ENCODE measurements at places on chromosomes 1 and 21.

DNA sequence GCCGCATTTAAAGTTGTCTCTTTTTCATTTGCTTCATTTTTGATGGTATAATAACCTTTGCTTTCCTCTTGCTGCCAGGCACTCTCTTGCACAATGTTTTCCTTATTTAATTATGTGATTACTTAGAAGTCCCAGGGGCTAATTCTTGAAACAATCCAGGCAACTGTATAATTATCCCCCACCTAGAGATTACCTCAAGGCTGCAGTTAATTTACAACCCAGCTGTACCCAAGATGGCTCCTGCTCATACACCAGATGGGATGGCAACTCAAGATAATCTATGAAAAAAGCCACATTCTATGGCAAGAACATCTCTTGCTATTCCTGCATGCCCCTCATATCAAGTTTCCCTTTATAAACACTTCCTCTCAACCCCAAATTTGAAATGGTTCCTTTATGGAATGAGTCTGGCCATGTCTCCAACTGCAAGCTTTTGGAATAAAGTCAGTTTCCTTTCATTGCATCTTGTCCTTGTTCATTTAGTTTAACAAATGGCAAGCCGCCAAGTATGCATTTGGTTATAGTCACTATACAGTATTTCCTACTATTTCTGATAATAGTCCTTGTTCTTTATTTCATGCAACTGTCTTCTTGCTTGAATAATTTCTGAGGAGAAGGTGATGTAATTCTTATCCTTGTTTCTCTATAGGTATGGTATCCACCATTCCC is 1042.6 kb downstream of the PLA2G4A start:
- DNase-seq: no peak

DNA sequence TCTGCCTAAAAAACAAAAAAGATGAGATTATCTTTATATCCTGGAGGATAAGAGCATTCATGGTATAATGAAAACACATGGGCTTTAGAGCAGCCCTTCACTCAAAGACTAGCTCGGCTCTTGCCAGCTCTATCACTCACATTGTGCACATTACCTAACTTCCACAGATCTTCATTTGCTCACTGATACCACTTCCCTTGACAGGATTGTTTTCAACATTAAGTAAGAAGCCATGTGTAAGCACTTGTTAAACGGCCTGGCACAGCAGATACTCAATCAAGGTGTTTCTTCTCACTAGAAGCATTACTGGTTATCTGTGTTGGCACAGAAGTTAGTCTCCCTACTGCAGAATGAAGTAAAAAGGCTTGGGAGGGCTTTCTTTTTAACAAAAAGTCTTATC is 18.7 kb downstream of the LPGAT1 start:
- no peak for DNase-seq

DNA sequence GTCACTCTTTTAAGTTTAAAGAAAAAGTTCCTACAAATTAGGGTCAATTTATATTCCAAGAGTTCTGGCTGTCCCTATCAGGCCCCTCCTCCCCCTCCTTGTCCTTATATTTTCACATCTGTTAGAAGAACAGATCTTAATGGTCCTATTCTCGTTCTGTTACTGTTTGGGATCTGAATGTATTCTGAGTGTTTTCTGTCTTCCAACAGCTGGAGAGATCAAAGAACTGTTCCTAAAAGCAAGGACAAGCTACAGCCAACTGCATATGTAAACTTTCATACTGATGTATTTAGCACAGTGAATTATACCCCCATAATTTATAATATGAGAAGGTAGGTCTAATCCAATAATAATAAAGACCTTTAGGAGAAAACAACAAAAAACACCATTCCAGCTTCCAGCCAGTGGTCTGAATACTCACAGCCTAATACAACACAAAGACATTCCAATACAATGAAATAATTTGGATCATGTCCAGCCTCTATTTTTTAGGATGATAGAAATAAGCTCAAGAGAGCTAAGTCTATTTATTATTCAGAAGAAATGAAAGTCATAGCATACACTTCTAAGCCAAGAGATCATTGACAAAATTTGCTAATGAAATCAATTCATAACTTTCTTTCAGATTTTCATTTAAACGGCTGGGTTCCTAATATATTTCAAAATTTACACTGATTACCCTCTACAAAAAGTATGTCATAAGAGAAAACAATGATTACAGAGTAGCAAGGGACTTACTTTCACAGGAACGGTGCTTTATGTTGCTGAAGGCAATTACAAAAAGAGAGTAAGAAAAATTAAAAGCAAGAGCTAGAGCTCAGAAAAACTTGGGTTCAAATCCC is 25.3 kb downstream of the WLS start:
- no peak for DNase-seq

DNA sequence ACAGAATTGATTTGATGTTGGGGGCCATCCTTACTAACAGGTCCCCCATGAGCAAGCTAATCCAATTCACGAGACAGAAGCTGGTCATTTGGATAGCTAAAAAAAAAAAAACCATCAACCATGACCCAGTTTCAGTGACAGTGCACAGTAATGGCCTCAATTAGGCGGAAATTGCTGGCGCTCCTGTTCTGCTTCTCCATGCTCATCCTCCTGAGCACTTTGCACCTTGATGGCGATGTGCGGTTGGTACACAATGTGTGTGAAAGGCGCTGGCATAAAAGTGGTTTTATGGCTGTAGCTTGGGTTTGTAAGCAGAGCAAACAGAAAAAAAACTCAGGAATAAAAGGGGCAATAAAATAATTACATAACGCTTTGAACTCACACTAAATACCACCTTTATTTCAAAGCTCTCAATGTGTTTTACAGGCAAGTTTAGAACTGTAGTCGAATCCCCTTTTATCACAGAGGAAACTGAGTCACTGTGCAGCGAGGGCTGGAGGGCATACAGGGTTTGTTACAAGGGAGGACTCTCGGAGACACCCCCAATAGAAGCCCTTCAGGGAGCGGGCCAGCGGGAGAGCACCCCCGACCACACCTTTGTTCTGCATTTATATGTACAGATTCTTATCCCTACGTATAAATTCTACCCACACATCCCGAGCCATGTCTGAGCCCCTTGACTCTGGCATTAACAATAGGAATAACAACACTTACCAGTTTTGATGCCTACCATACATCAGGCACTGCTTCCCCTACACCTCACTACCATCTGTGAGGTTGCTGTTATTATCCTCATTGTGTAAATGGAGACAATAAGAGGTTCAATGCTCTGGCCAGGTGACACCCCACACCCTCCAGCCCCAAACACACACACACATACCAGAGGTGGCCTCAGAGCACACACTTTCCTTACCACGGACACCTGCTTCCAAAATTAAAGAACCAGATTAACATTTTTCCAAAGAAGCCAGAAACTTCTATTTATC is 213.5 kb upstream of the IRF2BP2 start:
- DNase-seq: no peak

- DNase-seq: no peak
These were observed 22.5 kb downstream of the RHBDL2 start for GRCh38 chr1:38919130-38919529.

DNA sequence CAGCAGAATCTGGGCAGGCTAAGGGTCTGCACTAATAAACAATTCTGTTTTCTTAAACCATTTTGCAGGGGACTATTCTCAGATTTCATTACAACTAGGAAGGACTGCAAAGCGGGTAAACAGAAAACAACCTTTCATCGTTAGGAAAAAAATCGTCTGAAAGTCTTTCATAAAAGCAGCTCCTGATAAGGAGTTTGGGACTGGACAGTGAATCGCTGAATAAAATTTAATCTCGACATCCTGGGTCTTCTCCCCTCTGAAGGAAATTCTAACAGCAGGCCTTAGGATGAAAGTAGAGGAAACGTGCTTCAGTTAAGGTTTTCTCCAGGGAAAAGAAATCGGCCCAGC is 471 bp upstream of the MTF2 start:
- no peak for DNase-seq
